Stimulated activated CD8-positive, alpha-beta memory T cell treated with anti-CD3 and anti-CD28 coated beads, Interleukin-2, amount 100 ng/mL, for 1 hour (primary cell): ENCODE measurements at places on chromosomes 2 and 18.

GRCh38 chr2:237480988-237481525 lies 6.0 kb upstream of the MLPH start:
- no peak for DNase-seq

DNA sequence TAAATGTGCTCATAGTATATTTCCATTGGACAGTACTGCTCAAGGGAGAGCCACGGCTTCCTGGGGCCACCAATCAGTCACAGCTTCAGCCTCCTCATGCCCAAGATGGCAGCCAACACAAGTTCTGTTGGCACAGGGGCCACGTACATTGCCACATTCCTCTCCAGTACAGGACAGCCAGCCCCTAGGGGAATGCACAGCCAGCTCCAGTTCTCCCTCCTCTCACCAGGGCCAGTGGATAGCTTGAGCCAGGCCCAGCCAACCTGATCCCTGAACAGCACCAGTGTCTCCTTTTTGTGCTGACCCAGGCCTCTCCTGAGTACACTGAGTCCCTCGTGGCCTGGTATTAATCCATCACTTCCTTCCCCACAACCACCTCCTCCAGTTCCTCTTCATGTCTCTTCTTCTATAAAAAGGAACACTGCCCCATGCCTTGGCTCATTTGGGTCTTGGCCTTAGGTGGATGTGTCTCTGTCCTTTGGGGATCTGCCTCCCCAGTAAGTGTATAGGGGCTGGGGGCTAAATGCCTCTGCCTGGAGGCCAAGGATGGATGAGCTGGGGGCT lies 168.7 kb downstream of the TNS1 start:
- no peak for DNase-seq

DNA sequence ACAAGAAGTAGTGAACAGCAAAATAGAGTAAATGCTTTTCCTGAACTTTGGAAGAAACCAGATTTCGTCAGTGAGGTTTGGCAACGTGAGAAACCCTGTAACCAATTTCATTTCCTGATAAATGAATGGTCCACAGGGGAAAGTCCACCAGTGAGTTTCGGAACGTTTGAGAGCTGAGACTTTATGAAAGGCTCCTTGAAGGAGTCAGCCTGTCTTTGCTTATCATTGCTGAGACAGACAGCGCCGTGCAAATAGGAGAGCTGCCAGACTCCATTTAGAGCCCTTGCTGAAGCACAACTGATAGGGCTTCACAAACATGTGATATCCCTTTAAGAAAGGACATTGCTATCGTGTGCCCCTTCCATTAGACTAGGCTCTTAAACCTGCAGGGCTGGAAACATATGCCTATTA lies 121.8 kb upstream of the SMAD7 start:
- no peak for DNase-seq

GRCh38 chr2:45670646-45671045 lies 19.2 kb downstream of the PRKCE start:
- DNase-seq: no peak

GRCh38 chr2:4258563-4258962 lies 555.2 kb downstream of the DCDC2C start:
- no peak for DNase-seq
